NCI-H1930 (cell line): ENCODE measurements at places on chromosomes 5 and 9.

- no peak for DNase-seq
Observed at GRCh38 chr5:39225405-39226099, 6.2 kb upstream of the FYB1 start.

GRCh38 chr9:72274441-72274840 lies 90.6 kb downstream of the ZFAND5 start:
- no peak for DNase-seq

GRCh38 chr9:27943501-27943900 lies 370.2 kb upstream of the C9orf72 start:
- DNase-seq: no peak

- DNase-seq: no peak
Observed at GRCh38 chr9:85290019-85290418, 451.7 kb downstream of the AGTPBP1 start.

- DNase-seq: no peak
Observed at GRCh38 chr5:169880012-169880663, 100.2 kb downstream of the INSYN2B start.

DNA sequence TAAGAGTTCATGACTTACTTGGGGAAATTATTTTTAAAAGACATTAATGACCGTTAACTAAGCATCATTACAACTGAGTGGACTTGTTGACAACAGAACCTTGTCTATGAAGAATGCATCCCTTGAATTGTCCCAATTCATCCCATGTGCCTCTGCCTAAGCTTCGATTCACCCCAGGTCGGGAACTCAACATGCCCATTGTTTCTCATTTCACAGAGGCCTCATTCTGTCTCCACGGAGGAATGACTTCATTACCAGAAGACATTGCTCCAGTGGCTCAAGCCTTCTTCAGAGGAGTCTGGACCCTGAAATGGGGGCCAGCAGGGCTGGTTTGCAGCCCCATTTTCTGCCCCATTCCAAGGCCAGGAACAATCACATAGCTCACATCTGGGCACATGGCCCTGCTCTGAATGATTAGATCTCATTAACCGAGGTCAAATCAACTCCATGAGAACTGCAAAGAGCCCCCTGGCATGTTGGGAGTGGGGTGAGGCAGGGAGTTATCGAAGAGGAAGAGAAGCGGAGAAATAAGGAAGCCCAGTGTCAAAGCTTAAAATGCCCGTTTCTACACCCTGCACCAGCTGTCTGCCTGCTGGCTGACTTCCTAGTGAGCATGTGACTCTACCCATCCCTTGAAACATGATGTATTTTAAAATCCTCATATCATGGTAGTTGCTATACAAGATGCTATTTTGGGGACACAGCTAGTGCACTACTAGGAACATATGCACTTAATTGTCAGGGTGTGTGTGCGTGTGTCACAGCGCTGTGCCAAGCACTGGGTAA lies 137.3 kb downstream of the LHFPL2 start:
- no peak for DNase-seq

- DNase-seq: no peak
Observed at GRCh38 chr5:123605822-123606221, 93.8 kb downstream of the CSNK1G3 start.

GRCh38 chr5:59496524-59497134 lies 396.9 kb downstream of the PDE4D start:
- DNase-seq: no peak

DNA sequence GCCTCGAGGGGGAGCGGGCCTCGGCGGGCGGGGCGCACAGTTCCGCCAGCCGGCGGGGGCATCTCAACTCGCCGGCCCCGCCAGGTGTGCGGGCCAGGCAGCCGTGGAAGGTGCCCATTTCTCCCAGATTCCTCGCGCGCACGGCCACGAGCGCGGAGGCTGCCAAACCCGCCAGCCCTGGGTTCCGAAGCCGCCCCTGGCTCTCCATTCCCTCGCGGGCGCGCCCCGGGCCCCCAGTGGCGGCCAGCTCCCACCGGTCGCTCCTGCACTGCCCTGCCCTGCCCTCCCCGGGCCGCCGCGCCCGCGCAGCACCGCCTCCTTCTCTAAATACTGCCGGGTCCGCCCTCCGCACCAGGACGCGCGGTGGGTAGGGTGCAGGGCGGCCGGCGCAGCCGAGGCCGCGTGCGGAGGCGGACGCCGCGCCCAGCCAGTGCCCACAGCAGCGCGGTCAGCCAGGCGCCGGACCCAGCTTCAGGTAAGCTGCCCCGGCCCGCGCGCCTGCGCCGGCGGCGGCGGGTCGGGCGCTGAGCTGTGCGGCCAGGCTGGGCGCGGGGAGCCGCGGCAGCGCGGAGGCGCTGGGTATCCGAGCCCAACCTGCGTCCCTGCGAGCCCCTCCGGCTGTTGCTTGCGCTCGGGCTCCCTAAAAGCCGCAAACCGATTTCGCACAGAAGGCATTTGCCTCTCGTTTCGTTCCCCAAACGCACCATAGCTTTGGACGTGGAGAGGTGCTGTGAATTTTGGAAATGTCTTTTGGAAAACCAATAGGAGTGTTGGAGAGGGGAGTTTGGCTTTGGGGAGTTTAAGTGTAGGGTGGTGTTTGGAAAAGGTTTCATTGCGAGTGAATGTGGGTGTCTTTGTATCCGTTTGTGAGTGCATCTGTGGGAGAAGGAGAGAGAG lies at the start of gene TMEM171:
TMEM171 (plus strand) TSS at position 354 of the 897 bp plus-strand sequence. CDS start 2,799 bp downstream, outside the sequence.
- DNase-seq: no peak

- DNase-seq: no peak
Observed at GRCh38 chr5:158436271-158437065, 577.5 kb upstream of the CLINT1 start.

GRCh38 chr9:116250891-116251290 lies 97.3 kb downstream of the PAPPA start:
- DNase-seq: no peak

DNA sequence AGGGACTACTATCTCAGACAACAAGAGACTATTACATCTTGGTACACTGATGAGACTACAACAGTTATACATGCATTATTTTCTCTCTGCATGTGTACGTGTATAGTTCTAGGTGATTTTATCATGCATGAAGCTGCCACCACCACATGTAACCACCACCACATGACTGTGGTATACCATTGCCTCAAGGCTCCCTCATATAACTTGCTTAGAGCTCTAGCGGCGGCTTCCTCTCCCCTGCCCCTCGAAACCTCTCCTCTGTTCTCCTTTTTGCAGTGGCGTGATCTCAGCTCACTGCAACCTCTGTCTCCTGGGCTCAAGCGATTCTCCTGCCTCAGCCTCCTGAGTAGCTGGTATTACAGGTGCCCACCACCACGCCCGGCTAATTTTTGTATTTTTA lies 162.3 kb downstream of the AOPEP start:
- no peak for DNase-seq

GRCh38 chr9:6224393-6225154 lies 9.0 kb downstream of the IL33 start:
- DNase-seq: no peak

DNA sequence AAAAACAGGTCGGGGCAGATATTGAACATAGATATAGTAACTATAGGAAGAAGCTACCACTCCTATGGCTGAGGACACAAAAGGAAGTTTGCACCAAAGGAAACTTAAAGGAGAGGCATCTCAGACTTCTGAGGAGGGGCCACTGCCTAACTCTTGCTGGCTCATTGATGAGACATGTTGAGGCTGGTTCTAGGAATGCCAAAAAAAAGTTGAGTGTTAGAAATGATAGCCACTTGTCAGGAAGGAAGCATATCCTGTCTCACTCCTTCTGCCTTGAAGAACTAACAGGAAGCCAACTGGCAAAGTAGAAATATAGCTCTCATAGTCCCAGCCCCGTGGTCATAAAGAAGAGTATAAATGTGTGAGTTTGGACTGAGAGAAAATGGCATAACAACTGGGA lies 23.3 kb upstream of the STOM start:
- DNase-seq: no peak

DNA sequence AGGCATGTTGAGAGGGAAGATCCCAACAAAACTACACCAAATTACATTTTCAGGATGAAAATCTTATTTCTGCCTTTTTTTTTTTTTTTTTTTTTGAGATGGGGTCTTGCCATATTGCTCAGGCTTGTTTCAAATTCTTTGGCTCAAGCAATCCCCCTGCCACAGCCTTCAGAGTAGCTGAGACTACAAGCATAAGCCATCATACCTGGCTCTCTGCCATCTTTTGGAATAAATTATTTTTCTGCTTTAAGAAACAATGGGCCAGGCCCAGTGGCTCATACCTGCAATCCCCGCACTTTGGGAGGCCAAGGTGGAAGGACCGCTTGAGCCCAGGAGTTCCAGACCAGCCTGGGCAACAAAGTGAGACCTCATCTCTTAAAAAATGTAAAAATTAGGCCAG lies 14.3 kb downstream of the AFF4 start:
- no peak for DNase-seq

DNA sequence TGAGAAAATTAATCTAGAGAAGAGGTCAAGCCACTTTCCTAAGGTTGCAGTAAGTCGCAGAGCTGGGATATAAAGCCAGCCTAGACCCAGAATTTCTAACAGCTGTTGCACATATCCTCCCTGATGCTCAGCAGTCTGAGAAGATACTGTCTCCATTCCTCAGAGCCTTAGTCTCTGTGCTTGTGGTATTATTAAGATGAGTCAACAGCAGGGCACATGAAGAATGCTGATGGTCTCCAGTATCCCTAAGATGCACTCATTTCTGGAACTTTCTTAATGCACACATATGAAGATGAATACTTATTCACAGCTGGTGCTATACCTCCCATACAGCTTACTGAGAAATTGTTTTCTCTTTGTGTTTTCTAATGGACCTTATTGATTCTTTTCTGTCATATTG lies 32.5 kb downstream of the SGCD start:
- DNase-seq: no peak

DNA sequence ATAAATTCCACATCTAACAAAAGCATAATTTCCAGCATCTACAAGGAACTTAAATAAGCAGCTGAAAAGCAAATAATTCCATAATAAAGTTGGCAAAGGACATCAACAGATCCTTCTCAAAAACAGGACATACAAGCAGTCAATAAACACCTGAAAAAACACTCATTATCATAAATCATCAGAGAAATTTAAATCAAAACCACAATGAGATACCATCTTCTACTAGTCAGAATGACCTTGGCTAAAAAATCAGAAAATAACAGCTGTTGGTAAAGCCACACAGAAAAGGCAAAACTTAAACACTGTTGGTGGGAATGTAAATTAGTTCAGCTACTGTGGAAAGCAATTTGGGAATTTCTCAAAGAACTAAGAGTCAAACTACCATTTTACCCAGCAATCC lies 1371.1 kb upstream of the ACO1 start:
- no peak for DNase-seq

- DNase-seq: no peak
Observed at GRCh38 chr5:135246923-135247795, 151.9 kb downstream of the MACROH2A1 start.

DNA sequence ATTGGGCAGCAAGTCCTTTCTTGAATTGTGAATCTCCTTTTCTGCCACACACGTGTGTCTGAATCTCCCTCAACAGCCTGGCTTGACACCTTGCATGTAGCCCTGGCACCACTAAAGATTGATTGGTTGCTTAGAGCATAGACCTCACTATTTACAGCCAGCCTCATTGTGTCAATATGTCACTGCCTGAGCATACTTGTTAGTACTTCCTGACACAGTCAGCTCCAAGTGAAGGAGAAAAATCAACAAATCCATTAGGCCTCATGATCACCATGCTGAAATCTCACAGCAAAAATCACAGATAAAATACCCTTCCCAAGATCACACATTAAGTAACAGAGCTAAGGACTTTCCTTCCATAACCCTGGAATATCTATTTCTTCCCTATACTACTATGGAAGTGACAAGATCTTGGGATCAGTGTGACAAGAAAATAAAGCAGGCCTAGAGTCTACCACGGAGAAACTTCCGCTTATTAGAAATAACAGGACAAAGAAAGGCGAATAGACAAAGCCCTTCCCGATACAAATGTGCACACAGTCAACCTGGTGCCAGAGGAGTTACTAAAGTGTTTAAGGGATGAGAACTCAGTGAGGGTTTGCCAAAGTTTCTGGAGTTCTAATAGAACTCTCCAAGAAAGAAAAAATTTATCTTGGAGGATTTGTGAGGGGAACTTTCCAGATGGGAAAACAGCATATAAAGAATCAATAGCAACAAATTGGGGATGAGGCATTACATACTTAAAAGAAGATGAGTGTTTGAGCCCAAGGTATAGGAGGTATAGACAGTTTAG lies 5.6 kb upstream of the ARL15 start:
- no peak for DNase-seq

DNA sequence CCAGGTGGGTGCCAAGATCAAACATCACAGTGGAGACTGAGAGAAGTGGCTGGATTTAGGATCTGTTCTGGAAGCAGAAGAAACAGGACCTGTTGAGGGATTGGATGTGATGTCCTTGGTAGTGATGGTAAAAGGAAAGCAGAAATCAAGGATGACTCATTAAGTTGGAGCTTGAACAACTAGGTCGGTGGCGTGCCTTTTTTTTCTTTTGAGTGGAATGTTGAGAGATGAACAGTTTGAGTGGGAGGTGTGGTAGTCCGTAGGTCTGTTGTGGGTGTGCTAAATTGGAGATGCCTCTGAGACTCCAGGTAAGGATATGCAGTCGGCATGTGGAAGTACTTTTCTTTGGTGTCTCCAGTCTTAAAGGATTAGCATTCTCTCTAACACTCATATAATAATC lies 92.1 kb upstream of the IL12B start:
- DNase-seq: no peak

DNA sequence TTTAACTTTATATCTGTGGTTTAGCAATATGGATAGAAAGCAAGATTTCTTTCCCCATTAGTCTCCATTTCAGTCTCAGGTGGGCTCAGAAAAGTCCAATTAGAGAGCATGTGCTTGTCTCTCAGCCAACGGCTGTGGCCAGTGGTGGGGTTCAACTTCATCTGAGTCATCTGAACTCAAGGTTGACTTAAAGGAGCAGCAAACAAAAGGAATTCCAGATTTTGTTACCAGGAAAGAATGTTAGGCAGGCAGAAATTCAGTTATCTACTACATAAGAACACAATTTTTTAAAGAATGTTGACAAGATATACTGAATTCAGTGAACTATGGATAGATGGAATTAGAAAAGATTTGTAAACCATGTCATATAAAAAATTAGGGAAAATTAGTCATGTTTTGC lies 784.1 kb downstream of the MAT2B start:
- DNase-seq: no peak

DNA sequence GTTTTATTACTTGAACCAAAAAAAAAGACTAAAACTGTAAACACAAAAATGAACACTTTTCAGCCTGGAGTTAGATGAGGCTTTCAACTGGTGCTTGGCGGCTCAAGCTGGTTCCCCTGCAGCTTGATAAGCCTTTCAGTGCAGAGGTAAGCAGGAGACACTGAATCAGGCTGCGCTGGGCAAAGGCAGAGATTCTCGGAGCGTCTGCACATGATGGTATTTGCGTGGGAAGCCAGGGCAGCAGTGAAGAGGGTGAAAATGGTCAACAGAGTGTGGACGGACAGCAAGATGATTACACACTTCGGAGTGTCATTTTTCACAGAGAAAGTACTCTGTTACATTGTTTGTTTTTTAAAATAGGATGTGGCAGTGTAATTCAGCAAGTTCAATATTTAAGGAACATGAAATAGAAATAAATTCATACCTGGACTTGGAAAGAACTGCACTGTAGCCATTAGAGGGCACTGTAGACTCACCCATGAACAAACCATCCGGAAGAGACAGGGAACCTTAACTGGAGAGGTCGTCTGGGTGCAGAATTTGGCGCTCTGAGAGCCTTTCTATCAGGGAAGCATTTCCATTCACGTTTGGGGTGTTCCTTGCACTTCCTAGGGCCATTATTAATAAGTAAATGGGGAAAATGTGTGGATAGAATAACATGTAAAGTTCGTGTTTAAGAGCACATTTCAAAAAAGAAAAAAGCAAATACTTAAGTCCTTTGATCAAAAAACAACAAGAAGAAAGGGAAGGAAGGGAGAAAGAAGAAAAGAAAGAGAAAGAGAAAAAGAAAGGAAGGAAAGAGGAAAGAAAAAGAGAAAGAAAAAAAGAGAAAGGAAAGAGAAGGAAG lies 69.8 kb downstream of the ICE1 start:
- DNase-seq: peak; percentile 14
